Muscle of back (tissue), 13 donors: ENCODE measurements at places on chromosomes 5 and 9. TPM values are rescaled to one million over a fixed set of nuclear protein-coding genes. Genes with fewer than 3 reads are reported as not detected.

Gene CA9
- polyA plus RNA-seq: 0.81 TPM

Gene SEMA6A
- polyA plus RNA-seq: 50.8 TPM

Gene SOX30
- polyA plus RNA-seq: 0.27 TPM

Gene RANBP3L
- 0.35 TPM for polyA plus RNA-seq
